ENCODE measurements at places on chromosomes 7 and 10.
A peak's percentile ranks its signal among the peaks of the same experiment; 100 is the strongest.

DNA sequence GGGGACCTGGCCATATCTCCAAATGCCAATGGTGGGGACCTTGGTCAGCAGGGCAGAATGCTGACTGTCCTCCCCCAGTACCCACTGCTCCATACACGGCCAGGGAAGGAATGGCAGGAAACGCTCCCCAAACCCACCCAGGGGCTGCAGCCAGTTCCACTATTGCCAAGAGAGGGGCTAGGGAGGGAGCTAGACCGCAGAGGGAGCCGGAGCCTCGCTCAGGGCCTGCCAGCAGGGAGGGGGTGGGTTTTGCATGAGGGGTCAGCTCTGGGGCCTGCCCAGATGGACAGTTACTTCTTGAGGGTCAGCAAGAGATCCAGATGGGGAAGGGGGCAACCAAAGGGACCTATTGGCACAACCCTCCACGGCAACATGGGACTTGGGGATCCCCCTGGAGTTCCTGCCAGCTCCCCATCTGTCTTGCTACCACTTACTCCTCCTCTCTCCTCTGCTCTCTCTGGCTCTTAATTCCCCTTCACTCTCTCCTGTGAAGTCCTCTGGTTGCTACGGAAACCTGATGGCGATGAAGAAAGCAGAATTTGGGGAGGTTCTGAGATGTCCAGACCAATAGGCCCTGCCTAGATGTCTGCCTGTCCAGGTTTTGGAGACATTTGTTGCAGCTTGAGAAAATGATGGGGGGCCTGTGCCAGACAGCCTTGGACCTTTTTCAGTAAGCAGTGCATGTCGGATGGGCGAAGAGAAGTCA lies 12.6 kb downstream of the FGF8 start:
- no peak for DNase-seq

GRCh38 chr10:93030409-93030808 lies 30.2 kb upstream of the CYP26C1 start:
- DNase-seq: no peak

GRCh38 chr7:57412618-57413017 lies 37.4 kb upstream of the ZNF716 start:
- no peak for DNase-seq

DNA sequence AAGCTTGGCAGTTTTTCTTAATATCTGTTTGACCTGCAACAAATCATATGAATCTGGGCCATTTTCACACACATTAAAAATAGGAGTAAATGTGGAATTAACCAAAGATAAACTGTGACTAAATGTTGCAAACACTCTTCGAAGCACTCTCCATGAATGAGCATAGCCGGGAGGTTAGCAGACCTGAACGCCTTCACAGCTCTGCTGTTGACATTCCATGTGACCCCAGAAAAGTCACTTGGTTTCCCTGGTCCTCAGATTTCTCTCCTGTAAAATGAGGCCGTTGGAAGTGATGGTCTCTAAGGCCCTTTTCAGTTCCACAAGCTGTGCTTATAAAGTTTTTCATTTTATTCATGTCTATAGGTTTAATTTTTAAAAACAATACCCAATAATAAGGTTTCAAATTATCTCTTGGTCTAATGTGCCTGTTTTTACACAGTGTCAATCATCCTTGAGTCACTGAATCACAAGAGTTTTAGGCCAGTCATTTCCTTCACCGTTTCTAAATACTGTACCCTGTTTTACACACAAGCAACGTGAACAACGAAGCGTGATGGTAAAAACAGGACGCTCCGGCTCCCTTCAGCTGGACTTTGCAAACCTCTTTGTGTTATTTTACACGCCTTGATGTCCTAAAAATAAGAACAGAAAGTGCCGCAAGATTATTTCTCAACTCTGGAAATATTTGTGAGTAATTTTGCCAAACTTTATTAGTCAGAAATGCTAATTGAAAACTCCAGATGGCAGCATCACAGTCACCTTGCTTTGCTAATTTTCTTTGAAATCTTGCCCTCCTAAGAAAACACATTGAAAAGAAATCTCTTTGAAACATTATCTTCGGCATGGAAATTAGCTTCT lies 38.6 kb upstream of the MET start:
- no peak for DNase-seq

DNA sequence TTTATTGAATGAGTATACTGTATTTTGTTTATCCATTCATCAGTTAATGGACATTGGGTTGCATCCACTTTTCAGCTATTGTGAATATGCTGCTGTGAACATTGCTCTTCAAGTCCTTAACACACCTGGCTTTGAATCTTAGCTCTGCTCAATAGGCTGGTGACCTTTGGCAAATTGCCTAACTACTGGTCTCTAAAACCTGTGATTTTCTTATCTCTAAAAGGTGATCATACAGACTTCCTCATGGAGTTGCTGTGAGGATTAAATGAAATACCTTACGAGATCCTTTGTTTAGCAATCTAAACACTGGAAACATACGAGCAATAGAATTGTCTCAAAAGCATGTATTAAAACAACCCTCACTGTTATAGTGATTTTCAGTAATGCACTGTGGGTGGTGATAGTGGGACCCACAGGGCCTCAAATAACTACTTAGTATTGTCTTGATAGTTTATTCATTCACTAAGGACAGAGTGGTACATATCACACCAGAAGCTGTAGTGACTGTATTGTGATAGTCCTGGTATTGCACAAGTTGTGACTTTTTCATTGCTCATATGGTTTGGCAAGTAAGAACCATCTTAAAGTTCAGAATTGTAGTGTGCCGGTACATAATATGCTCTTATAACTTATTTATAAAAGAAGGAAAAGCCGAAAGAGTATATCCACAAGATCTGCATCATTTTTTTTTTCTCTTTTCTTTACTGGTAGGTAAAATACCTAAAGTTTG lies 257.6 kb downstream of the EXOC4 start:
- no peak for DNase-seq

DNA sequence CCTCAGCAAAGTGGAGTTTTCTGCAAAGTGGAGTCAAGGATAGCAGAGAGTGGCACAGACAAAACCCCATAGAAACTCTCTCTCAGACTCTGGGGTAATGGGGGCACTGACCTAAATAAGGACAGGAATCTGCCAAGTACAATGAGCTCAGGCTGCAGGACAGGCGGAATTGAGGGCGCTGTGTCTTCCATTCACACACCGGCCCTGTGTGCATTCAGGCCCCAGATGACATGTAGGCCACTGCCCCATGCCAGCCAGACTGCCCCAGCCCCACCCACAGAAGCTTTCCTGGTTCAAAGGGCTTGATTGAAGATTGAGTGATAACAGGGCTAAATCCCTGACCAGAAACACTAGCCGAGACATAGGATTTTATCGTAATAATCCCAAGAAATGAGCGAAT lies 52.7 kb downstream of the EEPD1 start:
- DNase-seq: no peak

GRCh38 chr7:91248996-91249395 lies 15.2 kb upstream of the FZD1 start:
- no peak for DNase-seq

GRCh38 chr10:10346390-10347150 lies 671.1 kb upstream of the CELF2 start:
- DNase-seq: no peak

DNA sequence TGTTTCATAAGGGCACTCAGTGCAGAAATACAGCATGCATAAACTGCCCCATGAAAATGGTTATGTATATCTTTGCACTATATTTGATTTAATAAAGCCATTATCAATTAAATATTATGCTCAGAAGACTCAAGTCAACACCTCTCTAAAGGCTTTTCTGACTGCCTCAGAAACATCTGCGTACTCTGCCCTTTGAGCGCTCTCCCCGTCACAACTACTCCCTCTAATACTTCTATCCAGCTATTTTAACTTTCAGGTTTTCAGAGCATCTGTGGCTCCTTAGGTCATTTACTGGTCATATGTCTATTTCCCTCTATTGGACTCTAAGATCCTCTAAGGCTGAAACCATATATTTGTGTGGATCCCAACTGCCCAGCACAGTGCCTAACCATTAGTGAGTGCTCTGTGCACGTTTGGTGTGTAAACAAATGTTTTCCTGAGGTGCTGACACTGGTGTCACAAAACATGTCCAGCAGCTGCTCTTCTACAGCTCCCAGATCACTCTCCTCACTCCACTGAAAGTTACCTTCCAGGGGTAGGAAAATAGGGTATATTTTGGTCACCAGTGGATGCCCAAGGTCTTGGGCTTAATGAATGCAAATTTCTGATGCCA lies 179.1 kb downstream of the BTAF1 start:
- DNase-seq: no peak

DNA sequence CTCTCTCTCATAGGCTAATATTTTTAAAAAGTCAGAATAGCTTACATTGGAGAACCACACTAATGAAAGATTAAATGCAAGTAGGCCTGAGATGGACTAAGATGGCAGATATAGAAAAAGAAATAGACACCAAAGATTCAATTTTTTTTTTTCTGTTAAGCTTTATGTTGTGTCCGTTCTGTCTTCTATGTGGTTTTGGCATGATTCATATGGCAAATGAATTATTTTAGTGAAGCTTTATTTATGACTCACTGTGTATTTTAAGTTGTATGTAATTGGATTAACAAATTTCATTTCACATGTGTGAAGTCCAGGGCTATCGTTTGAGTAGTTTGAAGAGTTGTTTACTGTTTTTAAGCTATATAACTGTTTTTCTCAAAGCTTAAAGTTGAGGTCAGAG lies 214.8 kb downstream of the CAMK1D start:
- DNase-seq: no peak

- DNase-seq: peak; percentile 53
These were observed 146.5 kb downstream of the TMEM178B start for GRCh38 chr7:141220263-141220880.

DNA sequence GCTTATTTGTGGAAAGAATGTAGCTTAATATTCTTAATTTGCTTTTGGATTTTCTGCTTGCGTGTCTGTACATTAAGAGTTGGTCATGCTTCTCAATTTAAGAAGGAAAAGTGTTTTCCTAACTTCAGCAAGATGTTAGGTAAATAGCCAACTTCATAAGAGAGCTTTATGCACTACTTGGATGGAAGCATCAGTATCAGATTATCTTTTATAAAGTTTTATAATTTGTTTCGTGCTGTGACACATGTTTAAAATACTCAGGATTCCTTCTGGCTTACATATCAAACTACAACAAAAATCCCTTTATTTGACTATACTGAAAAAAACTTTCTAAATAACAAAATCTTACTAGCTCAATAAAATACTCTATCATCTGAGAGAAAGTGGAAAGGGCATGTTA lies 34.8 kb upstream of the AGR2 start:
- no peak for DNase-seq

GRCh38 chr10:33509231-33509831 lies 174.9 kb upstream of the NRP1 start:
- DNase-seq: no peak

- DNase-seq: no peak
These were observed 47.6 kb upstream of the ANKRD1 start for GRCh38 chr10:90968328-90969081.

DNA sequence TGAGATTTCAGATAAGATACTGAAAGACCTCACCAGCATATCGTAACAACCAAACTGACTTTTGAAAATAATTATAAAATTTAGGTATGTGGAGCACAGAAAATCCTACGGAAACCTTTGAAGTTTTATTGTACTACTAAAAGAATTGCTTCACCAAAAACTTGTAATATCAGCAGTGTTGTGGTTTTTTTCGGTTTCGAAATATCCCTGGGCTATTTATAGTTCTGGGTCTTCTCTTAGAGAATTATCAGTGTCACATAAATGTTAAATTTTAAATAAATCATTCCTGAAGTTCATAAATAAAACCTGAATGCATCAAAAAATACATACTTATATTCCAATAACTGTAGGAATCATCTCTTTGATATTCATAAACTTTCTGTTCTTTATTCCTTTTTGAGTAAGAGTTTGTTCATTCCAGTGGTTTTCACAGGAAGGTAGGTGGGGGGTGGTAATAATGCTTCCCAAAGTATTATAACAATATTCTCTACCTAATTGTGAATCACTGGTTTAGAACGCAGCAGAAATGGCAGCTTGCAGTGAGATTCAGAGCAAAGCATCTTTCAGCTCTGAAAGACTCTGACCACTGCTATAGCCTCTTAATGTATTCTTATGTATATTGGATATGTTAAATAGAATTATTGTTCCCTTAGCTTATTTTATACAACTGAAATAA lies 60.2 kb downstream of the ZNF277 start:
- DNase-seq: no peak

- no peak for DNase-seq
These were observed 11.0 kb upstream of the ZNF273 start for GRCh38 chr7:64892116-64892515.

DNA sequence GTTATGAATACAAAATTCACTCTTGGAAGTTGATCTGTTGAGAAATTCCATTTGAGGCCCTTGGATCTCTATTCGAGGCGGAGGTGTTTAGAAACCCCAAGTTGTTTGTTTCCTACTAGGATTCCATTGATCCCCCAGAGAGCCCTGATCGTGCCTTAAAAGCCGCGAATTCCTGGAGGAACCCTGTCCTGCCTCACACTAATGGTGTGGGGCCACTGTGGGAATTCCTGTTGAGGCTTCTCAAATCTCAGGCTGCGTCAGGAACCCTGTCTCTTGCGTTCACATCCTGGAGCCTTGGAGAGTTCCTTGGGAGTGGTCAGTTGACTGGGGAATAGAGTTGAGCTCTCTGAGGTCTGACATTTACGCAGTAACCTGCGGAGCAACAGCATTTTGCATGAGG lies 1.2 kb downstream of the CFAP69 start:
- no peak for DNase-seq

DNA sequence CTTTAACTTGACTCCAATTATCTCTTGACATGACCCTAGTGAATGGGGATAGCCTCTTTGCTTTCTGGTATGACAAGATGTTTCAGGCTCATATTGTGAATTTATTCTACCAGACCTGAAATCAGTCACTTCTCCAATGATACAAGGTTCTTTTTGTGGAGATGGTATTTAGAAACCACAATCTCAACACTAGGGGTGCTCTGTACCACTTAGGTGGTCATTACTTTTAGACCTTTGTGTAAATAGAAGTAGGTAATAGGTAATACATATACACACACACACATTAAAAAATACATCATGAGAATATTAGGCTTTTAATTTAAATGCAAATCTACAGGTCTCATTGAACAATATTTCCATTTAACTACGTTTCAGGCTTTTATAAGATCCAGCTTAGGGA lies 199.0 kb upstream of the RHOBTB1 start:
- DNase-seq: no peak

DNA sequence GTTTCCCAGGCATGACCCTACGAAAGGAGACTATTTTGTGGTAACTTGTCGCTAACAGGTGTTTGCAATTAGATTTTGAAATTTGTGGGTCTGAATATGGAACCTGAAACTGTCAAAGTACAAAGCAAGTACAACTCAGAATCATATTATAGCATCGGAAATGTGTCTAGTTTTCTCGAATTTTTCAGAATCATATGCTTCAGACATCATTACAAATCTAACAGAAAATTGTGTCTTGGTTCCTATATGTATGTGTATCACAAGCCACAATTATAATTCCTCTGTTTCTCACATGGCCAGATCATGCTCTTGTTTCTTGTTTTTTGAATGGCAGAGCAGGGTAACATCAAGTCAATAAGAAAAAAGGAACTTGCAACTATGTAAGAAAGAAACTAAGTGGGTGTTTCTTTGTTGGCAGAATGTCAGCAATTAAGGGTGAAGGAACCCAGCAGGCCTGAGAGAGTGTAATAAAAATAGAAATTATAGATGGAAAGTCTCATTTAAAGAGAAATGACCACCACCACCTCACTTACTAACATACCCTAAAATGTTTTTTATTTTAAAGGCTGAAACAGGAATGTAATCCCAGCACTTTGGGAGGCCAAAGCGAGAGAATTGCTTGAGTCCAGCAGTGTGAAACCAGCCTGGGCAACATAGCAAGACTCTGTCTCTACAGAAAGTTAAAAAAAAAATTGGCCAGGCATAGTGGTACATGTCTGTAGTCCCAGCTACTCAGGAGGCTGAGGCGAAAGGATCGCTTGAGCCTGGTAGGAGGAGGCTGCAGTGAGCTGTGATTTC lies 51.3 kb downstream of the PRTFDC1 start:
- DNase-seq: no peak

All from WERI-Rb-1 (cell line).